BE2C (cell line): ENCODE measurements at places on chromosomes 7 and 10.

DNA sequence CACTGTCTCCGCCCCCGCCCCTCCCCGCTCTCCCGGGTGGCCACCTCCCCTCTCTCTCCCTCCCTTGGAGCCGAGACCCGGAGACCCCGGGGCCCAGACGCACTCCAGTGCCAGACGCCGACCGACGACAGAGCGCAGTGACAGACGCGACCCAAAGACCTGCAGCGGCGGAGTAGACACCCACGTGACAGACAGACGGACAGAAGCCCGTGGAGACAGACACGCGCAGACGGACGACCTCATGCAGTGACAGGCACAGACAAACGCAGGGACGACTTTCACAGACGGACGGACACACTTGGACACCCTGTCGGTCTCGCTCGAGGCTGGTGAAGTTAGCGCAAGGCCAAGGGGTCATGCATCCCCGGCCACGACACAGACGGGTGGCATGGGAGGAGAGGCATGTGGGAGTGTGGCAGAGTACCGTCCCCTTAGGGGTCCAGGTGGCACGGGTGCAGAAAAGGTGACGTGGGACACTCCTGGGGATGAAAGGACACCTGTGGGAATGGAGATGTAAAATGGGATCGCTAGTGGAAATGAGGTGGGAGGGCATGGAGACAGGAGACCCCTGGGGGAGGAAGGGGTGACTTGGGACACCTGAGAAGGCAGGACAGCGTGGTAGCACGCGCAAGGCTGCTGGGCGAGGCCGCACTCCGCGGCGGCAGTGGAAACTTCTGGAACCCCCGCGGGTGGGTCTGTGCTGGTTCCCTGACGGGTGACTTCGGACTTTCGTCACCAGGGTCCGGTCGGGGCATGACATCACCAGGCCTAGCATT, 456 bp upstream of the ACHE start:
- DNase-seq: peak; percentile 65

GRCh38 chr7:30255064-30255769, 29.2 kb upstream of the ZNRF2 start:
- DNase-seq: no peak

- peak; percentile 40 for DNase-seq
Observed at GRCh38 chr7:4659551-4660286, 22.4 kb upstream of the FOXK1 start.

DNA sequence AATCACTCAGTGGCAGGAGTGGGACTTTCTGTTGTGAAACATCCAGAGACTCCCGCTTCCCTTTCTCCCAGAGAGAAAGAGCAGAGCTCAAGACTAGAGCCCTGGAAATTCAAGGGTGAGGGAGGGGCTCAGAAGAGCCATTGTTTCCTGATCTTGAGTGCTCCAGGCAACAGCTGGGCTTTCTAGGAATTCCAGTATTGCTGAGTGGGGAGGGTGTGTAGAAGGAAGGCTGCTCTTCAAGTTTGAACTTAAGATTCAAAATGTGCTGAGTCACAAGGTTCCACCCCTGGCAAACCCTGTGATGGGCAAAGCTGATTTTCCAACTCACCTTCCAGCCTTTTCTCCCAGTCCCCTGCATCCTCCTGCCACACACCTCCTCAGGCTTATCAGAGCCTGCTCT, 42.3 kb upstream of the MSRB2 start:
- no peak for DNase-seq

DNA sequence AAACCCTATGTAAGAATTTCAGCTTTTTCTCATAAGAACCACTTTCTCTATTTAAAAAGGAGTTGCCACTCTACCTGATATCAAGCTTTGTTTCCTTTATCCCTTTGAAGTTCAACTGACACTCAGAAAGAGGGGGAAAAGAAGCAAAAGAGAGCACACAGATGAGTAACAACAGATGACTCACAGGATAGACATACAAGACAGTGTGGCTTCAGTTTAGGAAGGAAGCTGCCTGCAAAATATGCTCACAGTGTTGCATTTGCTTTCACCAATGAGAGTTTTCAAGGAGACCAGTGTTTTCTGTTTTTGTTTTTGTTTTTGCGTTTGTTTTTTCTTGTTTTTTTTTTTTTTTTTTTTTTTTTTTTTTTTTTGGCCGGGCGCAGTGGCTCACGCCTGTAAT, 1181.6 kb downstream of the DNAJB9 start:
- DNase-seq: no peak
